ENCODE measurements at places on chromosomes 2 and 18. TPM values are rescaled to one million over a fixed set of nuclear protein-coding genes. Genes with fewer than 3 reads are reported as not detected.

- no peak for DNase-seq
These were observed 4.3 kb upstream of the HAAO start for GRCh38 chr2:42796427-42797248.

DNA sequence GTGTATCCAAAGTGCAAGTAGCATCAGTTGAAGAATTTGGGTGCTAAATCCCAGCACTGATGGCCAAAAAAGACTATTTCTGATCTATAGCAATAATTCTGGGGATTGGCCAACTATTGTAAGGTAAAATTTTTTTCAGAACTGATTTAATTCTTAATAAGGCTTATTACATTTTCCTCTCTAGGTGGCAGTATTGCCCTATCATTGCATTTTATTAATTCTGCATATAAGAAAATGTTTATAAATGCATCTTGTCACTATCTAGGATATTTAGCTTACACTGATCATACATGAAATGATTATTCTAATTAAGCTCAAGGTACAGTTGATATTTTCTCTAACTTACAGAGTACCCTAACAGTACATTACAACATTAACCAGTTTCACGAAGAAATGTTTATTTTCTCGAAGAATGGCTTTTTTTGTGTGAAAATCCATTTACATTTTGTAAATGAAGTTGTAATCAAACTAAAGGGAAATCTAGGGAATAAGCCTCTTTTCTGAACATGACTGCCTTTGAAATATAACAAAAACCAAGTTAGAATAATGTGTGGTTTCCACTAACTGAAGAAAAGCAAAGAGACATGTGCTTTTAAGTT, 11.0 kb downstream of the TTN start:
- DNase-seq = peak; percentile 77

- peak; percentile 26 for DNase-seq
These were observed 35.5 kb upstream of the SLC35F5 start for GRCh38 chr2:113791697-113792590.

GRCh38 chr2:28749526-28749925, 2.1 kb upstream of the PPP1CB start:
- DNase-seq = no peak

- peak; percentile 54 for DNase-seq
These were observed 73.0 kb downstream of the MYO1B start for GRCh38 chr2:191318037-191318728.

DNA sequence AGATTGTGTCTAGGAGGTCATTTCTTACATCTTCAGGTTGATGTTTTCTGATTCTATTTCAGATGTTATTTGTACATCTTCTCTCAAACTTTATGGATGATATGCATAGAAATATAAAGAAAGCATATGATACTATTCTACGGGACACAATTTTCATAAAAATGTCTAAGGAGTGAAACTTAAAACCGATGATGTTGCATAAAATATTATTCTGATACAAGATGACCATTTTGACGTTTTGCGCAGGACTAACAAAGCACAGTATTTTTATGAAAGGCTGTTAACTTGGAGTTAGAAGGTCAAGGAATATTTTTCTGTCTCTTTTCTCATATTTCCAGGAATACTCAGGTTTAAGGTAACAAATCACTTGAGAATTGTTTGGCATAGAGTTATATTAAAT, 8.7 kb downstream of the NETO1 start:
- DNase-seq = no peak

- DNase-seq = no peak
These were observed 151.3 kb downstream of the TFCP2L1 start for GRCh38 chr2:121133551-121134319.

Gene DPP10
- not detected for total RNA-seq

Gene ANKRD29
- 4.2 TPM for total RNA-seq

Gene MAP2
- 6.0 TPM for total RNA-seq

Gene ANKRD53
- total RNA-seq = 0.51 TPM

Gene RND3
- 53.1 TPM for total RNA-seq
